ENCODE measurements at places on chromosomes 4 and X.
A peak's percentile ranks its signal among the peaks of the same experiment; 100 is the strongest.

- DNase-seq: no peak
Observed at GRCh38 chr4:24328711-24329110, 255.6 kb downstream of the DHX15 start.

DNA sequence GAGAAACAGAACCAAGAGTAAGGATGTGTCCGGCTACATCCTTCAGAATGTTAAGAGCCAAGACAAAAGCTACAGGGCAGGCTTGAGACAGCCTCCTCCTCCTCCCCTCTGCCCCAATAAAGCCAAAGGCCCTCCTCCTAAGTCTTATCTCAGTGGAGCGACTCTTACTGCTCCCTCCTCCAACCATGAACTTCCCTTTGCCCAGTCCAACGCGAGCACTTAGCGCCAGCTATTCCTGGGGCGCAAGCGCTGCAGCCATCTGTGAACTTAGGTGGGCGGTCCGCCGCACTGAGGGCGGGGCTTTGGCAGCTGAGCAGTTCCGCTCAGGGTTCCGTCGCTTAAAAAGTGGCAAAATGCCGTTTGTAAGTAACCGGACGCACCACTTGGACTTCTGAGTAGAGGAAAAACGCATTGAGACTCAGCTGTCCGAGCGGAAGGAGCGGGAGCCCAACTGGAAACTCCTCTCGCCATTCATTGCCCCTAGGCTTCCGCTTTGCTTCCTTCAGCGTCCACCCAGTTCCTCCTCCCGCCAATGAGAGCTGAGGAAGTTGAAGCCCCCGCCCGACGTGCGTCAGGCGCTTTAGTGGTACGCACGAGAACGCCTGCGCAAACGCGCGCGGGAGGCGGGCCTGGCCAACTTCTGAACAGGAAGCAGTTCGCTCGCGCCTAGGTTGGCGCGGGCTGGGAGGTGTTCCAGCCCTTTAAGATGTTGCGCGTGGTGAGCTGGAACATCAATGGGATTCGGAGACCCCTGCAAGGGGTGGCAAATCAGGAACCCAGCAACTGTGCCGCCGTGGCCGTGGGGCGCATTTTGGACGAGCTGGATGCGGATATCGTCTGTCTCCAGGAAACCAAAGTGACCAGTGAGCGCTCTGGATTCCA, at the start of gene APEX2:
TSS of gene APEX2 (plus strand) at position 647 of the 882 bp plus-strand sequence. CDS start at position 707, 60 bp downstream.
- peak; percentile 76 for DNase-seq

- DNase-seq: no peak
Observed at GRCh38 chr4:103308248-103308561, 110.1 kb upstream of the CENPE start.

DNA sequence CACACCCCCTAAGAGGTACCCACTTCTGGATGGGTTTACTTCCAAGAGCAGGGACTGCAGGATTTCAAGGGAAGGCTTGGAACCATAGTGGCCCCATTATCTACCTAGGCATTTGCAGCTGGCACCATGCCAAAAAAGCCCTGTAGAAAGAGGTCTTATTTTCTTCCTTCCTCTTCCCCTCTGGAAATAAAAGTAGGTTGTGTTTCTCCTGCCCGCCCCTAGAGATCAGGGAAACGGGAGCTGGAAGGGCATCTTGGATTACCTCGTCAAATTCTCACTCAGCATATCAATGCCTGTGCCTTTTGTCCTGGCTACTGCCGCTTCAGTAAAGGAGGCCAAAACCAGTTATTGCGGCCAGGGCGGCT, 1.6 kb downstream of the SCD5 start:
- no peak for DNase-seq

DNA sequence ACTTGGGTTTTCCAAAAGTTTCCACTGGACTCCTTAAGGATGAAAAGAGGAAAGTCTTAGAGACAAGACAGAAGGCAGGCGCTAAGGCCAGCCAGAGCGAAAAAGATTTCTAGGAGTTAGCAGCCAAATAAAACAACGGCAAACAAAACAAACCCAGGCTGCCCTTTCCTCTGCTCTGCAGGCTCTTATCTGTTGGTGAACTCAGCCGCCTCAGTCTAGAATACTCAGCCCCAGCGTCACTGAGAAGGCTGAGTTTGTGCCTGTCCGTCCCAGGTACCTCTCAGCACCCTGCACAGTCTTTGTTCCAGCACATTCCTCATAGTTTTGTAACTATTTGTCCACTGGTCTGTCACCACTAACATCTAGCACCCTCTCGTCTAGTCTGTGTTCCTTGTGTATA, 75.6 kb upstream of the FAM9C start:
- DNase-seq: no peak

DNA sequence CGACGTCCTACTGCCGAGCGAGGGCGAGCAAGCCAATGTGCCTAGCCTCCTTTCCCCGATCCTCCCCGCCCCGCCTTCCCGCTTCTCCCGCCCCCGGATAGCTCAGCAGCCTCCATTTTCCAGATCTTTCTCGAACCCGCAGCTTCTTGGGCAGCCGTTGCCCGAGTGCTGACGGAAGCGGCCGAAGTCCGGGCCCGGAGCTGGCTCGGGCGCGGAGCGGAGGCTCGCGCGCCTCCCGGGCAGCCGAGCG, 172 bp upstream of the HSPA4L start:
- no peak for DNase-seq

DNA sequence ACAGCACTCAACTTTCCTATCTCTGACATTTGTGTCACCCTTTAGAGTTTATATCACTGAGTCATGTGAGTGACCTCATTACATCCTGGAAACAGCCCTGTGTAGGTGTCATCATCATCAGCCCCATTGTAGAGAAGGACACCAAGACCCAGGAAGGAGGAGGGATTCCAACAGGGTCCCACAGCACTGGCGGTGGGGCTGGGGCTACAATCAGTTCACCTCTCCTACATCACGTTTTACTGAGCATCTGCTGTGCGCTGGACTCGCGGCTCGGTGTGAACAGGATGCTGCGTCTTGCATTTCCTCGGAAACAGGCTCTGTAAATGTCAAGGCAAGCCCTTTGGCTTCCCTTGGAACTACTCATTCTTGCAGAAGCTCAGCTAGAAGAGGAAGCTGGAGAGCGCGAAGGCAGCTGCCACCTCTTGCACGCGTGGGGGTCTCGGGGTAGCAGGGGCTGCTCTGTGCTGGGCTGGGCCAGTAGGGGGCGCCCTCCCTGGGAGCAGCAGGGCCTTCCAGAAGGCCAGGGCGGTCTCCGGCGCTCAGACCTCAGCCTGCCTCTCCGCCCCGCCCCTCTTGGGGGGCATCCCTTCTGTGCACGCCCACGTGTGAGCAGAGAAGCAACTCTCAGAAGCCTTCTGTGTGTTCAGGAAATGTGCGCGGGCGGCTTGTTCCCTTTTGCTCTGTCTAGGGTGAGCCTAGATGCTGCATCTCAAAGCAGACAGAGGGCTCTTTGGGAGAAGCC, 29.0 kb downstream of the REELD1 start:
- DNase-seq: no peak

DNA sequence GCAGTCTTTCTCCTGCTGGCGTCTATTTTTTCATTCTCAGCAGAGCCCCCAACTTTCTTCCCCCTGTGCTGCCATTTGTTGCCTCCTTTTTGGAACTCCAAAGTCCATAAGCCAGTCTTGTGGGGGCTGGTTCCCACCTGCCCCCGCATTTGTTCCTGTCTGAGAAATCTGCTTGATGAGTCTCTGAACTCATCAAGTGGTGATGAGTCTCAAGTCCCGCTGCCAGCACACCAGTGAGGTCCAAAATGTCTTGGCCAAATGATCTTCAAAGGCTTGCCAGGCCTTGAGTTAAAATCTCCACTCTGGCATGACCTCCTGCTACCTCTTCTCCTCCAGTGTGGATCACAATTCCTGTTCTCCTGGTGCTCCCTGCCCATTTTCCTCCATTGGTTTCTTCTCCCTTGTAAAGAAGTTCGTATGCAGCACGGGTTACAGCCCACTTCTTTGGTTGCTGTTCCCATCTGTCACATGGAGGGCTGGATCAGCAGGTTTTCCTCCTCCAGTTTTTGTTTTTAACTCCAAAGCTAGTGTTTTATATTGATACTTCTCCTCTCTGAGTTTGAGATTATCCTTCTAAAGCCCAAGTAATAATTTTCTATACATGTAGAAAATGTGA, 72.7 kb upstream of the LIMCH1 start:
- DNase-seq: no peak

DNA sequence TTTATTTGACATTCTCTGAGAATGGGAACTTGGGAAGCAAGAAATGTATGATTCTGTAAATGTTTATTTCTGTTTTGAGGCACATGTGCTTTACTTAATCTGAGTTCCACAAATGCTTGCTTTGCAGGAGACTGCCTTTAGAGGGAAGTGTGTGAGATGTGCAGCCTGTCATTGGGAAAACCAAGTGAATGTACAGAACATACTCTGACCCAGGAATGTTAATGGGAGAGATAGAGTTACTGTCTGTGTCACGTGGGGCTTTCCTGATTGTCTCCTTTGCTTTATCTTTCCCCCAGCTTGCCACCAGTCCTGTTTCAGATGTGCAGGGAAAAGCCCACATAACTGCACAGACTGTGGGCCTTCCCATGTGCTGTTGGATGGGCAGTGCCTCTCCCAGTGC, 218.6 kb upstream of the ANXA3 start:
- DNase-seq: no peak

- DNase-seq: no peak
Observed at GRCh38 chr4:122117743-122118142, 34.4 kb upstream of the BLTP1 start.

DNA sequence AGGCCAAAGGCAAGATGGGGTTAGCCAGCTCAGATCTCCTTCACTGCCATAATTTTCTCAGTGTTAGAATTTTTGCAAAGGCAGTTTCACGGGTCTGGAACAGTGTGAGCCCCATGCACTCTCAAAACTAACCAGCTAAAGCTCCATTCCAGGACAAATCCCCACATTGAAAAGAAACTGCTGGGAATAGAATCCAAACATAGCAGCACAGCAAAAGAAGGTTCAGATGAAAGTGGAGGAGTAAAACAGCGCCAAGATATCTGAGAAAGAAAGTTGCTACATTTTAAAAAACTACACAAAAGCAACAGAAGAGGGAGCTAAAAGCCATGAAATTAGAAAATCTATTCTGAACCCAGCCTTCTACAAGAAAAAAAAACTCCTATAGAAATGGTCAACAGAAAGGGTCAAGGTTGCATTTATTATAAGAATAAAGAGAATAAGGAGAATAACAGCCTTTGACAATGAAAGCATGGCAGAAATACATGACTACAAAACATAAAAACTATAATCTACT, 39.6 kb upstream of the SLC7A3 start:
- no peak for DNase-seq

DNA sequence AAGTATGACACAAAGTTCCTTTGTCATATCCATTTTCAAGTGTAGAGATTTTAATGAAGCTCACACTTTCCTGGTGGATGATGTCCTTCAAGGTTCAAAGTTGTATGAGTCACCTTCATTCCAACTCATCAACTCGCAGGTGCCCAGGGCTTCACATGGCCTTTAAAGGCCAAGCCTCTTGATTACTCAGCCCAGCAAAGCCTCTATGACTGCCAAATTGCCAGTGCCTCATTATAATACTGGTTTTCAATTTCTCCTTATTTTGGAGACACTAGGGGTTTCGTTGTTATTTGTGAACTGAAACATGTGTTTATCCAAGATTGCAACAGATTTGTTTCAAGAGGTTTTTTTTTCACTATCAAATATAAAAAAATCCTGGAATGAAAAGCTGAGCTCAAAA, 45.9 kb upstream of the PPP3CA start:
- no peak for DNase-seq

GRCh38 chrX:9316096-9316495, 148.8 kb upstream of the TBL1X start:
- no peak for DNase-seq

- DNase-seq: no peak
Observed at GRCh38 chr4:148442832-148443511, 758 bp upstream of the NR3C2 start.

- no peak for DNase-seq
Observed at GRCh38 chrX:9355739-9356138, 109.1 kb upstream of the TBL1X start.

GRCh38 chrX:153934762-153935325, at the start of gene NAA10:
Gene NAA10 (minus strand): TSS chrX:153935037. CDS start chrX:153934904, 133 bp downstream.
- DNase-seq: no peak

- no peak for DNase-seq
Observed at GRCh38 chr4:921830-922331, 10.2 kb downstream of the GAK start.

DNA sequence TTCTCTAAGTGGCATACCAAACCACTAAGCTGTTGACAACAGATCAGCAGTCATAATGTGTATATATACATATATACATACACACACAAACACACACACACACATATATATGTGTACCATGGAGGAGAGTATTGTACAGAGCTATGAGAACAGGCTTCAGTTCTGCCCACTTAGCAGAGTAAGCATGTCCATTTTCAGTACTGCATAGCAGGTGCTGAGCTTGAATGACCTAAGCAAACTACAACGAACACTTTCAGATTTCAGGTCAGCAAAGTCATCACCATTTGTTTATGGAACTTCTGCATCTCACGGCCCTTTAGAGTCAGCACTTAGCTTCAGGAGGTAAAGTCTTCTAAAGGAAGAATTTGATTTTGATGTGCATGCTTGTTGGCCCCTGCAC, 735.8 kb upstream of the ATOH1 start:
- DNase-seq: no peak

DNA sequence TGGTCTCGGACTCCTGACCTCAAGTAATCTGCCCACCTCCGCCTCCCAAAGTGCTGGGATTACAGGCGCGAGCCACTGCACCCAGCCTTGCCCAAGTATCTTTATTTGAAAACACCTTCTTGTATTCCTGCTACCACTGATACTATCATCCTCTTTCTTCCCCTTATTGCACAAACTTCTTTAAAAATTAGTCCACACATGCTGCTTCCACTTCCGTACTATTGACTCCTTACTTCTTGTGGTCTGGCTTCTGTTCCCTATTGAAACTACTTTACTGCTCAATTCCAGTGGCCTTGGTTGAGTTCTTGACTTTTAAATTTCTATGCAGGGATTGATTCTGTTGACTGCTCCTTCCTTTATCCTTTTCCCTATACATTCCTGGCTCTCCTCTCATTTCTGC, 38.8 kb downstream of the MTM1 start:
- DNase-seq: no peak

- DNase-seq: no peak
Observed at GRCh38 chrX:132984058-132984650, 25.7 kb upstream of the HS6ST2 start.

- DNase-seq: no peak
Observed at GRCh38 chr4:88029556-88029955, 22.1 kb downstream of the PKD2 start.

DNA sequence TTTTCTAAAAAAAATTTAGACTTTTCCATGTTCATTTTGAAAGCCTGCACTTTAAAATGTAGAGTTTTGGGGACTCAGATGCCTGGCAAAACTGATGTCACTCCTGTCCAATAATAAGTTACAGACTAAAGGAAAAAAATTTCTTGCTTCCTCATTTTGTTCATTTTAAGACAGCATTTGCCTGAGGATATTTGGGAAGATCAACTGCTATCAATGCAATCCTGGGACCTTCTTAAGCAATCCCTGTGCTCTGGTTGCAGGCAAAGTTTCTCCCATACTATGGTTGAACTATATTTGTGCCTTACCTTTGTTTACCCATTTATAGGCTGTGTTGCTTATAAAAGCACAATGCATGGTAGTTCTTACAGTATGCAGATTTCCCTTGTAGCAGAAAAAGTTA, 280.4 kb downstream of the CFAP47 start:
- DNase-seq: no peak
